Liver (tissue), 10 donors: ENCODE measurements at places on chromosomes 5 and 9. TPM values are rescaled to one million over a fixed set of nuclear protein-coding genes. Genes with fewer than 3 reads are reported as not detected.
A peak's percentile ranks its signal among the peaks of the same experiment; 100 is the strongest.

GRCh38 chr9:106956971-106957370 is 94.0 kb downstream of the ZNF462 start:
- H3K4me1 ChIP-seq = no peaks in the 10 kb centered on the region
- no peak overlapping the region for H3K27ac ChIP-seq
- DNase-seq = no peak
- H3K4me3 ChIP-seq = no peak overlapping the region
- no peaks in the 10 kb centered on the region for H3K36me3 ChIP-seq
- H3K27me3 ChIP-seq = no peaks in the 10 kb centered on the region

DNA sequence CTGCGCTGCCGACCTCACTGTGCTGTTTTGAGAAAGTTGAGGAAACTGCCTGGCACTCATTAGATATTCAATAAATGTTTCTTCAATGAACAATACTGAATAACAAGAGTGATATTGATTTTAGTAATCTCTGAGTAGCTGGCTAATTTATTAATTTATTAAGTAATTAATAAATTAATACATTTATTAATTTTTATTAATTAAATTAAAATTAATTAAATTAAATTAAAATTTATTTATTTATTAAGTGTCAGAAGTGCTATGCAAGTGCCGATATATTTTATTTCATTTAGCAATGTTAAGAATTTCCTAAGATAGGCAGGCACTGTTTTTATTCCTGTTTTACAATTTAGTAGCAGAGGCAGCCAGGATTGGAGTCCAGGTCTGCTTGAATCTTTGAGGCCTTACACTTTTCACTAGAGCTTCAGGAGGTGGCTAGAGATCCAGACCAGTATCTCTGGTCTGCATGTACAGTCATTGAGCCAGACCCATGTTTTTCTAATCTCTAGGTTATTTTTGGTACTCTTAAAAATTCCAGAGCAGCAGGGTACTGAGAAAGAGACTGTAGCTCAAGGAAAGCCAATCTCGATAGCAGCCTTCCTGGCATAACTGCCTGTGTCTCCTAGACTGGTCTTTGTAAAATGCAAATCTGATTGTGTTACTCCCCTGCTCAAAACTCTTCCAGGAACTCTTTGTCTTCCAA is 109.2 kb downstream of the ARHGEF28 start:
- DNase-seq = no peak
- no peaks in the 10 kb centered on the region for H3K27me3 ChIP-seq
- H3K36me3 ChIP-seq = no peaks in the 10 kb centered on the region
- H3K4me3 ChIP-seq = no peak overlapping the region
- H3K4me1 ChIP-seq = no peaks in the 10 kb centered on the region

DNA sequence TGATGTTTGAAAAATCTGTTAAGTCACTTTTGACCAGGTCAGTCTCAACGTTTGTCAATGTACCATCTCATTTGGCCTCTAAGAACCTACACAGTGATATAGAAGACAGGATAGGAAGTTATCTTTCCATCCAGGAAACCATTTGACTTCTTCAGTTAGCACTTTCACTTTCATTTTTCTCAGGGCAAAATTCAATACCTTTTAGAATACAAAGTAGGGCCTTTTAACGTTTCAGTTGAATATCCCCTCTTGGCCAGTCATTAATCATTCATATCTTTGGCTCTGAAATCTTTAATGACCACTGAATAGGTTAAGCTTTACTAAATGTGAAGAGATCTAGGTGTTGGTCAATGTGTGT is 101.1 kb upstream of the GNAQ start:
- no peaks in the 10 kb centered on the region for H3K36me3 ChIP-seq
- H3K27ac ChIP-seq = no peak overlapping the region
- H3K4me3 ChIP-seq = no peak overlapping the region
- no peak for DNase-seq
- H3K27me3 ChIP-seq = no peaks in the 10 kb centered on the region

Gene IFNW1
- not detected for total RNA-seq

GRCh38 chr9:90942555-90942954 is 140.9 kb downstream of the SYK start:
- H3K27me3 ChIP-seq = no peaks in the 10 kb centered on the region
- no peak overlapping the region for H3K4me3 ChIP-seq
- H3K4me1 ChIP-seq = no peaks in the 10 kb centered on the region

Gene TRMT10B
- total RNA-seq = 2.0 TPM

DNA sequence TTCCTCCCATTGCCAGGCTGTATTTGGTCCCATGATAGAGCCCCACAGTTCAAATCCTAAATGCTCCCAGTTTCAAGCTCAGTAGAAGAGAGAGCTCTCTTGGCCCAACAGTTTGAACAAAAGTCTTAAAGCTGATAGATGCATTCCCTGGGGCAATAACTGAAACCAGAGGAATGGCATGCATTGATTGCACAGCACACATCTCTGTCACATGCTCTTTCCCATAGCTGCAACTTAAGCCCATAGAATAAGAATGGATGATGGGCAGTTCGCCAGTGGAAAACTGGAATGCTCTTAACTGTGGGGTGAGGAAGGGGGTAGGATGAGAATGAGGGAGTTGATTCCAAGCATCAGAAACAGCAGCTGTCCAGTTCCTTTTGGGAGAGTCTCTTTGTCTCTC is 1942.4 kb upstream of the WWC1 start:
- H3K4me1 ChIP-seq = no peaks in the 10 kb centered on the region
- H3K27ac ChIP-seq = no peak overlapping the region
- H3K27me3 ChIP-seq = no peaks in the 10 kb centered on the region
- H3K4me3 ChIP-seq = no peak overlapping the region

- no peaks in the 10 kb centered on the region for H3K36me3 ChIP-seq
- DNase-seq = no peak
- H3K27me3 ChIP-seq = no peaks in the 10 kb centered on the region
- H3K4me3 ChIP-seq = no peak overlapping the region
These were observed 686.7 kb downstream of the DTWD2 start for GRCh38 chr5:118301696-118302095.

DNA sequence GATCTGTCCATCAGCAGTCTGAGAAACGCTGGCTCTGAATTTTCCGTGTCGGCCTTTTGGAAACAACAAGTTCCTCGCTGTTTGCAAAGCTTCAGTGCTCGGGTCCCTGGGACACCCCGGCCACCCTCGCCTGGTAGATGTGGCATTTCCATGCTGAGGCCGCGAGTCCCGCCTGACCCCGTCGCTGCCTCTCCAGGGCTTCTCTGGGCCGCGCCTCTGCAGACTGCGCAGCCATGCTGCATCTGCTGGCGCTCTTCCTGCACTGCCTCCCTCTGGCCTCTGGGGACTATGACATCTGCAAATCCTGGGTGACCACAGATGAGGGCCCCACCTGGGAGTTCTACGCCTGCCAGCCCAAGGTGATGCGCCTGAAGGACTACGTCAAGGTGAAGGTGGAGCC is 4.7 kb downstream of the NTNG2 start:
- no peak overlapping the region for H3K4me3 ChIP-seq
- no peak for DNase-seq
- H3K4me1 ChIP-seq = peaks cover 18% of the 10 kb centered on the region
- peaks cover 7% of the 10 kb centered on the region for H3K27me3 ChIP-seq

DNA sequence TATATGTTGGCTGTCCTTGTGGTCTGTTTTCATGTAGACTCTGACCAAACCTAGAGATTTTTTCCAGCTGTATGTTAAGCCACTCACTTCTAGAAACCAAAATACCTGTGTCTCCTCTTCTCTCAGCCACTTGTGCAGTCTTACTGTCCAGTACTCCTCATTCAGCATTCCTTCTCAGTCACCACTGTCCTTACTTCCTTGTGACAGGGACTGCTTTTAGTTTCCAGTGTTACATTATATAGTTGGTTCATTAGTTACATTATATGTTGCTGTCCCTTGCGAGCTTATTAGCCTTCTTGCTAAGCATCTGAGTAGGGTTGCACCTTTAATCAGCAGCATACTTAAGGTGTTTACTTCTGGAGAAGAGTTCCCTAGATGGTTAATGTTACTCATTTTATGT is 4.3 kb downstream of the ATP6V1G1 start:
- peak overlapping the region; percentile 96 for H3K27ac ChIP-seq
- no peaks in the 10 kb centered on the region for H3K27me3 ChIP-seq
- H3K36me3 ChIP-seq = peaks cover 18% of the 10 kb centered on the region
- DNase-seq = no peak
- no peak overlapping the region for H3K4me3 ChIP-seq

DNA sequence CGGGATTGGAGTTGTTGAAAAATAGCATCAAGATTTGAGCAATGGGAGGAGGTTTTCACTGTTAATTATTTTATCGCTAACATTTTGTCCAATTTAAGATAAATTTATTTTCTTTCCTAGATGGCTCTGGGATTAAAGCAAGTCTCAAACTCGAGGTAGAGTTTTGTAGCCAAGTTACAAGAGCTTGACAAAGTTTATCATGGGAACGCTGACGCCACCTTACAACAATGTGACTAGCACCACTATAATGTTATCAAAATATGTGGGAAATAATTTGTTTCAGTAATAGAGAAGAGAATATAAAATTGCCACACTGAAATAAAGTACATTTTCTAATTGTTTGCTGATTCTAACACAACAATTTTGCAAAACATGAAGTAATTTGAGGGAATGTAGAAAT is 19.8 kb upstream of the TARS1 start:
- no peak overlapping the region for H3K27ac ChIP-seq
- H3K27me3 ChIP-seq = no peaks in the 10 kb centered on the region
- no peak overlapping the region for H3K4me3 ChIP-seq
- no peaks in the 10 kb centered on the region for H3K36me3 ChIP-seq
- peaks cover 1% of the 10 kb centered on the region for H3K4me1 ChIP-seq

Gene CARD6
- total RNA-seq = 3.2 TPM

DNA sequence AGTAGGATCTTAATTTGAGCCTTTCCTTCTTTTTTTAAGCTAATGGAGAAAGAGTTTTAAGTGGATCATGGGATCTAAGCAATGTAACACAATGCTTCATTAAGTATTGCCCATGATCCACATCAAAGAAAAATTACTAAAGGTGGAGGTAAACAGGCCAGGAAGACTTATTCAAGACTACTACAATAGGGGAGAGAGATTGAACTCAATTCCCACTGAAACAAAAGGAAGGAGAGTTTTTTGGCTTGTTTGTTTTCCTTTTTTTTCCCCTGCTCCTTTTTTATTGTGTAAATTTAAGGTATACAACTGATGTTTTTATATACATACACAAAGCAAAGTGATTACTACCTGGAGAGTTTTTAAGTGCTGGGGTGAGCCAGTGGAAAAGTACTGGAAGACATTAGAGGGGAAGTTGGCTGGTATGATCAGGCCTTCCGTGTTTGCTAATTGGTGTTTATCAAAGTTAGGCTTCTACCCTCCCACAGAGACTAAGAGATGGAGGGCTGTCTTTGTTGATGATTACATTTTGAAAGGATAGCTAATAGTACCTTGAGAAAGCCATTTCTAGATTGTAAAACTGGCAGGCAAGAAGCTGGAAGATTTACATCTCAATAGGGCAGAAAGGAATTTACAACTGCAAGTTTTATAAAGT is 262.7 kb downstream of the CHSY3 start:
- no peaks in the 10 kb centered on the region for H3K4me1 ChIP-seq
- no peaks in the 10 kb centered on the region for H3K36me3 ChIP-seq
- no peak overlapping the region for H3K27ac ChIP-seq
- H3K27me3 ChIP-seq = no peaks in the 10 kb centered on the region
- no peak overlapping the region for H3K4me3 ChIP-seq

GRCh38 chr9:131697097-131697496 is 42.8 kb downstream of the RAPGEF1 start:
- H3K36me3 ChIP-seq = no peaks in the 10 kb centered on the region
- no peak overlapping the region for H3K4me3 ChIP-seq
- DNase-seq = no peak
- peaks cover 7% of the 10 kb centered on the region for H3K4me1 ChIP-seq
- no peak overlapping the region for H3K27ac ChIP-seq
- H3K27me3 ChIP-seq = no peaks in the 10 kb centered on the region

Gene FAM200C
- total RNA-seq = 2.0 TPM

DNA sequence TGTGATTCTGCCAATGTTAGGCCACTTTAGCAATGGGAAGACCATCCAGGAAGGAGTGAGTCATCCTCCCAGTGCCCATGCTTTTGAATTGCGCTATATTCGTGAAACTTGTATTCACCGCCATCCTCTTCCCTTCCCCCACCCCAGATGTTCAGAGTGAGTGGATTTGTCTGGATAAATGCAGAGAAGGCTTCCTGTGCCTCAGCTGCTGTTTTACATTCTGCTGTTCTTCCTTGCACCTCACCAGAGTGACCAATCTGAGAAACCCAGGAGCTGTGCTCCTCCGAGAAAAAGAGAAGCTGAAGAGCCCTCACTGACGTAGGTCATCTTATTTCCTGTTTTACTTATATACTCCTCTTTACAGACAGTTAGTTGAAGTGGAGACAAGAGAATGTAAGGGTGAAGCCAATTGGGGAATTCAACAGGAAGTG is 24.6 kb upstream of the SVEP1 start:
- no peak for DNase-seq
- H3K4me3 ChIP-seq = no peak overlapping the region
- H3K36me3 ChIP-seq = no peaks in the 10 kb centered on the region
- H3K27ac ChIP-seq = no peak overlapping the region
- no peaks in the 10 kb centered on the region for H3K4me1 ChIP-seq
- peaks cover 5% of the 10 kb centered on the region for H3K27me3 ChIP-seq

- H3K4me3 ChIP-seq = no peak overlapping the region
- H3K27ac ChIP-seq = peak overlapping the region; percentile 20
These were observed 15.0 kb upstream of the GLDC start for GRCh38 chr9:6660512-6660911.

Gene GPR151
- not detected for total RNA-seq

Gene TPPP
- total RNA-seq = 0.61 TPM

DNA sequence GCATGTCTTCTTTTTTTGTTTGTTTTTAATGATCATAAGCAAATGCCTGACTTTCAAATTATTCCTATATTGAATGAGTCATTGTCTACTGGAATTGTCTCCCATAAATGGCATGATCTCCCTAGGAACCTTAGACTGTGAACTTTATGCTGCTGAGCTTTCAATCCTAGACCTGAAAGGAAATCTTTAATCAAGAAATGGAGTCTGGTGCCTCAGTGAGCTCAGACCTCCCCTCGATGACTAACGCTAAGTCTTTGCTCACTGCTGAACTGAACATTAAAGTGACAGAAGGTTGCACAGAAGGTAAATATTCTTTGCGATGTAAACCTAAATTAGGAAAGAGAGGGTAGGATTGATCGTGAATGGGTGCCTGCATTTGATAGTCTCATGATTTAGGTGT is 745.2 kb upstream of the WWC1 start:
- H3K4me1 ChIP-seq = no peaks in the 10 kb centered on the region
- no peak overlapping the region for H3K27ac ChIP-seq
- no peaks in the 10 kb centered on the region for H3K36me3 ChIP-seq
